Caco-2 (cell line): ENCODE measurements at places on chromosomes 16 and 17. TPM values are rescaled to one million over a fixed set of nuclear protein-coding genes. Genes with fewer than 3 reads are reported as not detected.

SULT1A4 gene
- total RNA-seq = 1.3 and 5.6 TPM in 2 replicates

GRCh38 chr16:49747654-49748053 lies 108.3 kb downstream of the ZNF423 start:
- no peak for DNase-seq

DNA sequence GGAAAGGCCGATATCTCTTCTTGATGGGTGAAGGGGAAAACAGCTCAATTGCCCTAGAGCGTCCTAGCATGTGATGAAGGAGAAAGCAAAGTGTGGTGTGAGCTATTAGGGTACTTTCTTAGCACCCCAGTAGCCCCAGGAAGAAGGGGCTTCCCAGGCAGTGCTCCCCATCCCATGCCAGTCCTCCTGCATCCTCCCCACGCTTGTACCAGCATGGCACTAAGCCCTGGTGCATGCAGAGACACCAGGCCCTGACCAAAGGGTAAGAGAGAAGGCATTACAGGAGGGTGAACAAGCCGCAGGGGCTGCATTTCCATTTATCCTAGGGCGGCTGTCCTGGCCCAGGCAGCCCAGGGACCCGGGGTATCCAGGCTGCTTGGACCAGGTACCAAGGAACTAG lies 3.1 kb downstream of the CYB561 start:
- no peak for DNase-seq

GRCh38 chr17:82823004-82823403 lies 16.8 kb downstream of the ZNF750 start:
- no peak for DNase-seq

C16orf96 gene
- 0.11 and 0.19 TPM in 2 replicates for total RNA-seq

DNA sequence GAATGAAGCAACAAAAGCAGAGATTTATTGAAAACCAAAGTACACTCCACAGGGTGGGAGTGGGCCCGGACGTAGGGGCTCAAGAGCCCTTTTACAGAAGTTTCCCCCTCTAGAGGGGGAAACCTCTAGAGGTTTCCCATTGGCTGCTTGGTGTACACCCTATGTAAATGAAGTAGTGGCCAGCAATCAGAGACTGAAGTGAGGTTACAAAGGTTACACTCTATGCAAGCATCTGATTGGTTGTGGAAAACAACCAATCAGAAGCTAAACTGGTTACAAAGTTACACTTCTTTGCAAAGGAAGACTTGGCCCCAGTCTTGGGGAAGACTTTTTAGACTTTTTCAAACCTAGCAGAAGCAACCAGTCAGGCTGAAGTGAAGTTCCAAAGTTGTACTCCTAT lies 27.1 kb downstream of the CRAMP1 start:
- no peak for DNase-seq

DNA sequence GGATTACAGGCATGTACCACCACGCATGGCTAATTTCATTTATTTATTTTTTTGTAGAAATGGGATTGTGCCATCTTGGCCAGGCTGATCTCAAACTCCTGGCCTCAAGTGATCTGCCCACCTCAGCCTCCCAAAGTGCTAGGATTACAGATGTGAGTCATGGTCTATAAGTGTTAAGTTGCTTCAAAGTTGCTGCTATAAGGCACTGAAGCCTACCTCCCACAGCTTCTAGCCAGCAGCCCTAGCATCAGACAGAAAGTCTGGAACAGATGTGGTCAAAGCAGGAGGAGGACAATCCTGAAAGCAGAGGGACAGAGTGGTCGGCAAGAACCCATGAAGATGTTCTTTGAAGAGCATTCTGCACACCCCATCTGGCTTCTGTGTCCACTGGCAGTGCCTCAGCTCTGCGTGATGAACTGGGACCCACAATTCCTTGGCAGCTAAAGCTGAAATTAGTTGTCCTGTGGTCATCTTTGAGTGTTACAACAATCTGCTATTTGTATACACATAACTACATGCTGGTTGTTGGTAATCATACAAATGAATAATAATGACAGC lies 11.2 kb downstream of the MAP3K14 start:
- no peak for DNase-seq

DNA sequence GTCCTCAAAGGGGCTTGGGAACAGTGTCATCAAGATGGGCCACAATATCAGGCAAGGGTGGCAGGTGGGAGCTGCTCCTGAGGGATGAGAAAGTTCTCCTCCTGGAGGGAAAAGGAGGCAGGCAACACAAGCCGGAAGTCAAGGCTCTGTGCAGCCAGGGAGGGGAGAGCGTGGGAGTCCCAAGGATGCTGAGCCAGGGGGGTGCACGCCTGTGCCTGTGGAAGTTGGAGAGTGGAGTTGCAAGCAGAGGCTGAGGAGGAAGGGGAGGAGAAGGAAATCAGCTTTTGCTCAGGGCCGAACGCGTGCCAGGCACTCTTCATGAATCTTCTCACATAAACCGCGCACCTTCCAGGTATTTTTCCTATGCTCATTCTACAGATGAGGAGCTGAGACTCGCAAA lies 7.4 kb upstream of the SLC13A2 start:
- DNase-seq = peak; percentile 35

KIF2B gene
- total RNA-seq = not detected in 2 replicates

DCXR gene
- total RNA-seq = 197 and 208 TPM in 2 replicates

RAB11FIP4 gene
- 84.2 and 90.3 TPM in 2 replicates for total RNA-seq

DNA sequence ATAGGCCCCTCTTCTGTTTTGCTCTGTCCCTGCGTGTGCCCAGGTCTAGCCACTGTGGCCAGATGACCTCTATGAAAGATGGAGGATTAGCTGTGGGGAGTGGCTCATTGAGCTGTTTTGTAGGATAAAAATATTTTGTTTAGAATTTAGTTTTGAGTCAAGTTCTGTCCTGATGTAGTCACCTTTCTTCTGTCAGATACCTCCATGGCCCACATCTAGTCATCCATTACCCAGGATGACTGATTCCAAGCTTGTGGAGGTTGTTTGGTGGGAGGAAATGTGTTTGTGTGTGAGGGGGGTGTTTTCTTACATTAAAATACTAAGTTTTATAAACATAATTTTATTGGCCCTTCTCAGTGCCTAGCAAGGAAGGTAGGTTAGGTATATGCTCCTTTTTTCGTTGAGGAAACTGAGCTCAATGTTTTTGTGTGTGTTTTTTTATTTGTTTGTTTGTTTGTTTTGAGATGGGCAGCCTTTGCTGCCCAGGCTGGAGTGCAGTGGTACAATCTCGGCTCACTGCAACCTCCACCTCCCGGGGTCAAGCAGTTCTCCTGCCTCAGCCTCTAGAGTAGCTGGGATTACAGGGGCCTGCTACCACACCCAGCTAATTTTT lies 16.3 kb downstream of the SNX11 start:
- DNase-seq = no peak

DNA sequence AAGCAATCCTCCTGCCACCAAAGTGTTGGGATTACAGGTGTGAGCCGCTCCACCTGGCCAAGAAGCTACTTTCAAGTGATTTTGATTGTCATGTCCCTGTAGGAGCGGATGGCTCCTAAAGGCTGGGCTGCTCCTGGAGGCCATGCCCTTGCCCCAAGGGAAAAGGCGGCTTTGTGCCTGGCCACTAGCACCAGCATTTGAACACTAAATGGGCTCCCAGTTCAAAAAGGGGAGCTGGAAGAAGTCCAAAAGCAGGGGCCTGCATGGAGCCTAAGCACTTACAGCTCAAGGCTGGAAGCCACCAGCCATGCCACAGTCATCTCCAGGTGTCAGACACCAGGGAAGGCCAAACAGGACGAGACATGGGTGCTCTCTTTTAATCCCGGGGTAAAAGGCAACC lies 26.8 kb downstream of the SPHK1 start:
- no peak for DNase-seq

DNA sequence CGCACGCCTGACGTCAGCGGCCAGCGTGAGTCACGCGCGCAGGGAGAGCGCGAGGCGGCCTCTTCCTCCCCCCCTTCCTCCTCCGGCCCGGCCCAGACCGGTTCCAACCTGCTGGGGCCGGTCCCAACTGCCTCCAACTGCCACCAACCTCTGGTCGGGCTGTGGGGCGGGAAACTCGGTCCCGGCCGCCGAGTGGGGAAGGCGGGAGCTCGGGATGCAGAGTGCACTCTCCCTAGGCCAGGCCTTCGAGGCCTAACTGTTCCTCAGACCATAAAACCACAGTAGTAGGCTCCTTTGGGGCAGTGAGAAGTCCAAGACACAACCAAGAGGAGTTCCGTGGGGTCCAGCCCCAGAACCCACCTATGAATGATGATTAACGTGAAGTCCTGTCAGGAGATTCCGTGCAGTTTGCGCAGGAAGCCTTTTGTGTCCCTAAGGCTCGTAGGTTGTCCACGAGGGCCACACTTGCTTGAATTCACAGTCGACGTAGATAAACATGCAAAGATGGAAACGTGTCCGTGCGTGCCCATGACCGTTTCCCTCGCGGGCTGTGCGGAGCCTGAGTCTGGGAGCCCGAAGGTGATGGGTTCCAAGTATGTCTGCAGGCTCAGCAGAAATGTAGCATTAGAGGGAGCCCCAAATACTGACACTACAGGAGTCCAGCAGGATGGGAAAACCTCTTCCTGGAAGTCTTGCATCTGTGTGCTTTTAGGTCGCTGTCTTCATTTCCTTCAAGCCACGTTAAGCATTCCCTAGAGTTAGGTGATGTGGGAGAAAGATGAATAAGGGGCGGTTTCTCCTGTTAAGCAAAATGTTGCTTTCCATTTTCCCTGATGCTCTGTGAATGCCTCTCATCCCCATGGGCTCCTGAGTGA lies 647 bp downstream of the UNK start:
- DNase-seq = peak; percentile 95

TPPP3 gene
- total RNA-seq = 0.39 and 0.56 TPM in 2 replicates

UNC45B gene
- total RNA-seq = not detected in 2 replicates

GRCh38 chr17:45279898-45280297 lies 18.0 kb upstream of the SPATA32 start:
- DNase-seq = no peak

DNA sequence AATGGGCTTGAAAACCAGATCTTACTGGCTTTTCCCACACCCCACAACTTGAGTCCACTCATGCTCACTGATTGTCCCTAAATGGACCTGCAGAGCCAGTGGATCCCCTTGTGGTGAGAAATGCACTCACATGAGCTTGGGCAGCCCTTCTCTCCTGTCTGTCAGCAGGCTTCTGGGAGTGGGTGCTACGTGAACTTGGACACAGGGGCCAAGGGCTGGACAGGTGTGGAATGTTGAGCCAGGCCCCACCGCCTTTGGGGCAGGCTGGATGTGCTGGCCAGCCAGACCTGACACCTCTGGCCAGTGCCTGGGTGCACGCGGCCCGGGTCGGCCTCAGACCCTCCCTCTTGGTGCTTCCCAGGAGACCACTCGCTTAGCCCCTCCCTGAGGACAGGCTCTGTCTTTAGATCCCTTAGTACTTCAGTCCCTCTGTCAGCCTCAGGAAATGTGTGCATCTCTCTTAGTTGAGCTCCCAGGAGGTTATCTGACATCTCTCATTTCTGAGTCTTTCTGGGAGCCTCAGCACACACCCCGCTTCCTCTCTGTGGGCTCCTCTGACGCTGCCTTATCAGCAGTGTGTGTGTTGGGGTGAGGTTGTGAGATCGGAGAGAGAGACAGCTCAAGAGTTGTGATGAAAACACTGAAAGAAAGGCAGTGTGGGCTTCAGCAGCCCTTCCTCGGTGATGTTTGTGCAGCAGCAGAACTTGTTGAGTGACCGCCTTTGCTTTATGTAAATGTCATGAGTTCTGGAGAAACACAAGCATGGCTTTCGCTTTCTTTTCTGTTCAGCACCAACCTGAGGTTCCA lies 117.0 kb downstream of the RAB11FIP4 start:
- DNase-seq = peak; percentile 54

CACNG3 gene
- not detected in 2 replicates for total RNA-seq

KRTAP9-8 gene
- not detected in 2 replicates for total RNA-seq

DNA sequence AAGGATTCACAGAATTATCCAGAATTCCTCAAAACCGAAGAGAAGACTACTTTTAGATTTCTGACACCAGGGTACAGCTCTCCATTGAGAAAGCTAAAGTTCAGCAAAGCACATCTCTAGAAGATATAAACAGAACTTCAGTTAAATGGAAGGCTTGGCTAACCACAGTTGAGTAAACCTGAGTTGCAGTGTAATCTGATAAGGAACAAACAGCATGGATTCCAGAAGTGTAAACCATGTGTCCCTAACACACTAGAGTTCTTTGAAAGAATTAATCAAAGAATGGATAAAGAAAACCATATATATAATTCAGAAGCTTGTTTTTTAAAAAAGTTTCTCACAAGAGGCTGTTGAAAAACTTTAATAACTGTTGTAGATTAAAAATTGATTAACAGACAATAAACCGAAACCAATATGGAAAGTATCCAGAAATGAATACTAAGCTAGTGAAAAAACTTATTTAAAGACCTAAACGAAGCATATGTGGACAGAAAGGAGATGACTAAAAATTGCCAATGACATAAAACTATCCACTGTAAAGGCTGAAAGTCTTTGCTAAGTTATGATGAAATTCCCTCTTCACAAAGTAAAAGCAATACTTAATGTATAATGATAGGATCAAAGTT lies 4.3 kb downstream of the RNF43 start:
- DNase-seq = no peak

GRCh38 chr17:49739641-49740271 lies 24.2 kb downstream of the FAM117A start:
- DNase-seq = no peak

GGA2 gene
- 92.7 and 93.4 TPM in 2 replicates for total RNA-seq

KRTAP9-2 gene
- total RNA-seq = not detected in 2 replicates

CLDN7 gene
- 111 and 115 TPM in 2 replicates for total RNA-seq

KCNJ2 gene
- 0.70 and 1.0 TPM in 2 replicates for total RNA-seq

- no peak for DNase-seq
Observed at GRCh38 chr17:5361426-5361825, 58.0 kb downstream of the NUP88 start.

DNA sequence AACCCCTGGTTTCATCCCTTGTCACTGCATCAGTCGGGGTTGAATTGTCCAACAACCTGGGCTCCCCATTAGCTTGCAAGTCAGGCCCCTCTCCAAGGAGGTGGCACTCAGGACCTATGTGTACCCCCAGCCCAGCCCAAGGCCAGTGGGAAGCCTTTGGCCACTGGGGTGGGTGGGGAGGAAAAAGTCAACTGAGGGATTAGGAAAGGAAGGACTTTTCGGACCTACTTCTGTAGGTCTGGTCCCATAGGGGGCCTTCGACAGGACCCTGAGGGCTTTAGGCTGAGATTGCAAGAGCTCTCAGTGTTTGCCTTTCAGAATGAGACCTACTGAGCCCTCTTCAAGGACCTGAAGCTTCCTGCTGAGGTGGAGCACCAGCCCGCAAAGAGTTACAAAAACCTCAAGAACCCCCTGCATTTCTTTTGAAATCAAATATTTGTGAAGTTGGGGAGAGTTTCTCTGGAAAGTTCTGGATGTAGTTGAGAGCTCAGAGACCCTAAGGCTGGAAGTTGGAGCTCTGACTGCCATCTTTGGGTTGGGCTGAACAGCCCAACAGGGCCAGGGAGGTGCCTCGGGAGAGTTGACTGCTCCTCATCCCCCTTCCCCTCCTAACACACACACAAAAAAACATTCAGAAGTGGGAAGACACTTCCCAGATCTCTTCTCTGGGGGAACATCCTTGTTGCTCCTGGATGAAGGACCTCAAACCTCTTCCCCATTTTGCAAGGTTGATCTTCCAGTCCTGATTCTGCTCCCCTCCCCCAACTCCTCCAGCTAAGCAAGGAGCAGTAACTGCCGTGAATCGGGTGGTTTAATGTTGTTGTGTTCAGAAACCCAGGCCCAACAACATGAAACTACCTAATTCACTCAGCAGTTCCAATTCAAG lies 5.8 kb upstream of the HOXB9 start:
- DNase-seq = peak; percentile 36

GRCh38 chr17:20008242-20009051 lies 712 bp upstream of the SPECC1 start:
- no peak for DNase-seq

- DNase-seq = no peak
Observed at GRCh38 chr17:61611323-61611722, 20.3 kb upstream of the NACA2 start.
